Choroid plexus epithelial cell (primary cell): ENCODE measurements at places on chromosomes 1 and 21.

DNA sequence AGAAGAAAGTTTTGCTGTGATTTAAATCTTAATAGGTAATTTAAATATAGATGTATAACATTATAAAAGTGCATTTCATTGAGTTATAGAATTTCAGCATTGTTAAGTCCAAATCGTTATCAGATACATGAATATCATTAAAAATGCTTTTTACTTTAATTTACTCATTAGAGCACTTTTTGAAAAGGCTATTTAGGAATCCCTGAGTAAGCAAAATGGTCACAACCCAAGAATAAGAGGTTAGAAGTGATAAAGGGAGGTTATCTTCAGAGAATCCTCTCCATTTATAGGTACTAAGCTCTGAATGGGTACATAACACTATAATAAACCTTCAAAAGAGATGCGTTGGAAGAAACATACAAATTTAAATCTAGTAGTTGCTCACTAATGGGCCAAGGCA, 130.7 kb downstream of the SLC30A10 start:
- DNase-seq: no peak

DNA sequence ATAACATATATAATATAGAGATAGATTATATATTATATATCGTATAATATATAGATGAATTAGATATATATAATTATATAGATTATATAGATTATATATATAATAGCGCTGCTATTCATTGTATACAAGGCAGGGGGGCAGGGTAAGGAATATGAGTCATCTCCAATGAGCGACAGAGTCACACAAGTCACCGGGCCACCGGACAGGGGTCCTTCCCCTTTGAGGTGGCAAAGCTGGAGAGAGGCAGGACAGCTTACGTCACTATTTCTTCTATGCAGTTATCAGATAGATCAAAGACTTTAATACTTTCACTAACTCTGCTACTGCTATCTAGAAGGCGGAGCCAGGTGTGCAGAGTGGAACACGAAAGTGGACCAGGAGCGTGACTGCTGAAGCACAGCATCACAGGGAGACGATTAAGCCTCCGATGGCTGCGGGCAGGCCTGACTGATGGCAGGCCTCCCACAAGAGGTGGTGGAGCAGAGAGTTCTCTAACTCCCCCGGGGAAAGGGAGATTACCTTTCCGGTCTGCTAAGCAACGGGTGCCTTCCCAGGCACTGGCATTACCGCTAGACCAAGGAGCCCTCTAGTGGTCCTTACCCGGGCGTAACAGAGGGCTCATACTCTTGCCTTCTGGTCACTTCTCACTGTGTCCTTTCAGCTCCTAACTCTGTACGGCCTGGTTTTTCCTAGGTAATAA, 2154.7 kb downstream of the MRPL39 start:
- DNase-seq: no peak

- DNase-seq: peak; percentile 38
These were observed at the start of gene TCEA3 for GRCh38 chr1:23424293-23425192. TCEA3 (minus strand) TSS chr1:23424748; CDS start chr1:23424633, 115 bp downstream.

- peak; percentile 61 for DNase-seq
These were observed 495 bp downstream of the PI4KB start for GRCh38 chr1:151326619-151327222.

DNA sequence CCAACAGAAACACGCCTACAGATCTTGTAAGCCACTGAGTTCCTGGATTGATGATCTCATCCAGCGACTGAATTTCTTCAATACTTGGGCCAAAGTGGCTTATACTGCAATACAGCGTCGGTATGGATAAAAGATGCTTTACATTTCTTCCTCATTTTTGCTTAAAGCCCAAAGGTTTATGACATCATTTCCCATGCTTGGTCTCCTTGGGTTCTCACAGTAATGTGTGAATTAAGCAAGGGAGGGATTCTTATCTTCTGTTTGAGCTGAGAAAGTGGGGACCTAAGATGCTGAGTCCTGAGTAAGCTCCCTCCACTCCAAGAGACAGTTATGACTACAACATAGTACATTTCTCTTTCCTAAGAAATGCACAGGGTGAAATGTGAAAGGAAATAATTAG, 39.5 kb downstream of the LBR start:
- no peak for DNase-seq

DNA sequence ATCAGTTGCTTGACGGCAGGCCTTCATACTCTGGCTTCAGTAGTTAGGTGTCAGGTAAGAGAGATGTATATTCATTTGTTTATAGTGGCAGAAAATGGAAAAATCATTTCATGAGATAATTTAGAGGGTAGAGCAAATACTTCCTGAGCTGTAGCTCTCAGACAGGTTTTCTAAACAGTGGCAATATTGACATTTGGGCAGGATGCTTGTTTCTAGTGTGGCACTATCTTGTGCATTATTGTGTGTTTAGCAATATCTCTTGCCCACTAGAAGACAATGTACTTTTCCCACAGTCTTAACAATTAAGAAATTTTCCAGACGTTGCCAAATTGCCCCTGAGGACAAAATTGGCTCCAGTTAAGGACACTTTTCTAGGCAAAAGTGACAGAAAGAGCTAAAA, 1143.1 kb downstream of the PLA2G4A start:
- DNase-seq: no peak

DNA sequence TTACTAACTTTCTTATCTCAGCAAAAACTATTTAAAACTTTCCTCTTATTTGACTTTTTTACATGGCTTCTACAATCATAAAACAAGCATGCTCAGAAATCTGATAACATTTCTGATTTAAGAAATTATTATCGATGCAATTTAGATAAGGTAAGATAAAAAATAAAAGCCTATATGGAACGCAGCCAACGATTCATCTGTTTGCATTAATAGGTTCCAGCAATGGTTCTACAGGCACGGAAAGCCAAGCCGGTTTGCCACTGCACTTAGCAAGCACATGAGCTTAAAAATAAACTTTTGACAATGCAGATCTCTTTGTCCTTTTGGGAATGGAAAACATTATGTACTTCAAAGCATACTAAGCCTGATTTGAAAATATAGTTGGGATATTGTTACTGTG, 77.5 kb upstream of the KCNK2 start:
- DNase-seq: peak; percentile 50

DNA sequence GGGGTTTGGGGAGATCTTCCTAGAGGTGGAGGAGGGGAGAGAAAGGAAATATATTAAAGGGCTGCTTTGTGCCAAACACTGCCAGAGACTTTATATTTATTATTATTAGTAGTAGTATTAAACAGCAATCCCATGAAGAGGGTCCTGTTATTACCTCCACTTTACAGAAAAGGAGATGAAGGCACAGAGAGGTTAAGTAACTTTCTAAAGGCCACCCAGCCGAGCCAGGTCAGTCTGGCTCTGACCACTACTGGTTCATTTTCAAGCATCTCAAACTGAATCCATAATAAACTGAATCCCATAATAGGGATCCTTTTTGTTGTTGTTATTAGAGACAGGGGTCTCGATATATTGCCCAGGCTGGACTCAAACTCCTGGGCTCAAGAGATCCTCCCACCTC, 12.6 kb downstream of the NCMAP start:
- no peak for DNase-seq

DNA sequence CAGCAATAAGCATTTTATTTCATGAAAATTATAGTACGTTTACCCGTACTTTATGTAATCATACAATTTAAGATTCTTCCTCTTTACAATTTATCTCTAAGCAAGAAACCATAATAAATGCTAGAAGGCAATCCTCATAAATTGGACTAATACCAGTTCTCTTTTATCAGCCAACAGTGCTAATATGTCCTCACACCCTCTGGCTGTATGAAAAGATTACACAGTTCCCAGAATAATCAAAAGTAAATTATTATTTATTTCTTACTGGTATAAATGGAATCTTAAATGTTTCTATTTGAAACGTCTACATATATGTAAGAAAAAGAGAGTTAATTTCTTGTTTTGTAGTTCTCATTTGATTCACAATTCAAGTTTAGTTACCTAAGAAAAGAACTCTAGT, 3.1 kb upstream of the CDKN2C start:
- no peak for DNase-seq

GRCh38 chr1:172727956-172728603, 69.2 kb downstream of the FASLG start:
- peak; percentile 53 for DNase-seq

GRCh38 chr1:40646315-40646714, 19.2 kb downstream of the RIMS3 start:
- peak; percentile 74 for DNase-seq

DNA sequence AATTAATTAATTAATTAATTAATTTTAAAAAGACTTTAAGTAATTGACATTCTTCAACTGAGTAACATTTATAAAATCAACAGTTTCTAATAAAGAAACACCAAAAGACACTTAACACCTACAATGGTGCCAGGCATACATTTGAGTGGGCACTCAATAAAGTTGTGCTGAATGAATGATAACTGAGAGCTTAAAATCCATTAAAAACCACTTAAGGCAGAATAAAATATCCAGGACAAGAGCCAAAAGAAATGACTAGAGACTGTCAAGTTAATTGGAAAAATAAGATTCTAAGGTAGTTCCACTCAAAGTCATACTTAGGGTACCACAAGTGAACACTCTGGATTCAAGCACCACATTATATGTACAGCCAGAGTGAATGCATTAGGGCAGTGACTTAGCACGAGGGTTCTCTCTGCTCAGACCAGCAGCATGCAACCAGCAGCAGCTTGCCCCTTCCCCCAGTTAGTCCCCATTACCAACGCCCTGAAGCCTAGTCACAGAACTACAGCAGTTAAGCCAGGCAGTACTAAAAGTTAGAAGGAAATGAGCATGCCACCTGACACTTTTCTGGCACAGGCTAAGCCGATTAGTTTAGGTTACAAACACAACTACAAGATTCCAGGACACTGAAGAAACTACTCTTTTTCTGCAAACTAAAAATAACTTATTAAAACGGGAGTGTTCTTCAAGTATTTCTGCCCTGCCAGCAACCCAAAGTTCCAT, 46.5 kb downstream of the LUZP1 start:
- DNase-seq: peak; percentile 75

GRCh38 chr1:31705080-31705866, 1.5 kb upstream of the COL16A1 start:
- DNase-seq: peak; percentile 78

DNA sequence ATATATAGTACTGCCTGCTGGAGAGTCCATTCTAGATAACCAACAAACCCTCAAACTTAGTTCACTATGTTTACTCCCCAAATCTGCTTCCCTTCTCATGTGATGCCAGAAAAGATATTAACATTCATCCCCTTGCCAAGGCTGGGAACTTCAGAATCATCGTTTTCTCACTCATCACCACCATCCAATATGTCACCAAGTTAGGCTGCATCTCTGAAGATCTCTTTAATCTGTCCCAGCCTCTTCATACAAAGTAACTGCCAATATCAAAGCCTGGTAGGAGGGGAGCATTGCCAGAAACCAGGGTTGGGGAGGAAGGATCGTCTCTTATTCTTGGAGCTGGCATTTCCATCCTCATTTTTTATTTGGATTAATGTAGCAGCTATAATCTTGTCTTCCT, 71.6 kb downstream of the XCL2 start:
- DNase-seq: no peak

- DNase-seq: peak; percentile 39
These were observed 199.4 kb upstream of the PTBP2 start for GRCh38 chr1:96521994-96522760.

- no peak for DNase-seq
These were observed 314.1 kb upstream of the USP25 start for GRCh38 chr21:15415541-15416261.

GRCh38 chr21:18369115-18369514, 34.5 kb downstream of the TMPRSS15 start:
- DNase-seq: peak; percentile 72

DNA sequence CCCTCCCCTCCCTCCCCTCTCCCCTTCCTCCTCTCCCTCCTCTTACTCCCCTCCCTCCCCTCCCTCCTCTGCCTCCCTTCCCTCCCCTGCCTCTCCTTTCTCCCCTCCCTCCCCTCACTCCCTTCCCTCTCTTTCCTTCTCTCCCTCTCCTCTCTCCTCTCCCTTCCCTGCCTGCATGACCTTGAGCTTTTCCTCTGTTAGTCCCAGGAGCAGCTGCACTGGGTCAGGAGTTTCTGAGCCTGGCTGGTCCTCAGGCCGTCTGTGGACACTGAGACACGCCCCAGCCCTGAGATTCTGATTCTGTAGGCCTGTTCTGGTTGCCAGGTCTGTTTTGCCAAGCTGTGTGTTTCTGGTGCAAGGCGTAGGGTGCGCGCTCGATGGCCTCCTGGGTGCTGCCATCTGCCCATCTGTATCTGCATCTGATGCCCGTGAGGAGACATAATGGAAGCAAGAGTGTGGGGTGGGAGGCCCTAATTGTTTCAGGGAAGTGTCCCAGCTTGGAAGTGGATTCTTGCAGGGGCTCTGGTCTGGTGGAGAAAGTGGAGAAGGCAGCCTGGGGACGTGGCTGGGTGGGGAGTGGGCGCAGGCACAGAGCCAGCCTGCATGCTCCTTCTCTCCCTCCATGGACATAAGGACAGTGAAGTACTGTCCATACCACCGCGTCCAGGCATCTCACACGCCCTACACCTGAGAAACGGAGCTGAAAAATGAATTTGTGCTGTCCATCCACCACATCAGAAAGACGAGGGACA, 97.2 kb downstream of the WDR4 start:
- no peak for DNase-seq

DNA sequence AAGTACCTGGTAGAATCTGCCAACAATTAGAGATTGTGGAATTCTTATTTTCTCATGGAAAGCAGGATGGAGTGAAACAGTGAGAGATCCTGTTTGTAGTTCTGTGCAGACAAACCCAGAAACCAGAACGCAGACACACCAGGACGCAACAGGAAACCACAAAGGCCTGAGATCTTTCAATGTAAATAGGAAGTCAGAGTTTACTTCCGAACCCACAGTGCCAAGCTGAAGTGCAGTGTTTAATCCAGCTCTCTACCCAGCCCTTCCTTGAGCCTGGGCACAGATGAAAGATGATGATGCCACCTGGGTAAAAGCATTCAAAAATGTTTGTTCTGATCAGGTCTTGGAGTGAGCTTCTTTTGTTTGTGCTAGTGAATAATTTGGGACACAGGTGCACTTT, 244.2 kb upstream of the HOOK1 start:
- DNase-seq: peak; percentile 67

GRCh38 chr21:14981246-14981645, 83.6 kb downstream of the NRIP1 start:
- no peak for DNase-seq

DNA sequence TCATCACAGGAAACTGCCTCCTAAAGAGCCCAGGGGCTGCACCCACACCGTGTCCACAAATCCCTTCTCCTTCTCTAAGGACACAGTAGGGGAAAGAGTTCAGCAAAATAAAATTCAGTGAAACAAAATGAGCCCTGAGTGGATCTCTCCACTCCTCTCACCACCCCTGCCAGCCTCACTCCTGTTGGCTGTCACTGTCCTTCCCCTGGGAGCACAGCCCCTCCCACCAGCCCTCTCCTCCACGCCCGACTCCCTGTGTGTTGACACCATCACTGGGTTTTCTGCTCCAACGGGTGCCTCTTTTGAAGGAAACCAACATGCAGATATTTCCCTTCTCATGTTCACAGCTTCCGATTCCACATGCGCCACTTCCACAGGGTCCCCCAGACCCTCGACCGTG, 356.2 kb downstream of the AJAP1 start:
- DNase-seq: no peak

GRCh38 chr21:26099610-26100219, 70.9 kb downstream of the APP start:
- peak; percentile 77 for DNase-seq
